COR-L47 (cell line): ENCODE measurements at places on chromosomes 13 and 19.

DNA sequence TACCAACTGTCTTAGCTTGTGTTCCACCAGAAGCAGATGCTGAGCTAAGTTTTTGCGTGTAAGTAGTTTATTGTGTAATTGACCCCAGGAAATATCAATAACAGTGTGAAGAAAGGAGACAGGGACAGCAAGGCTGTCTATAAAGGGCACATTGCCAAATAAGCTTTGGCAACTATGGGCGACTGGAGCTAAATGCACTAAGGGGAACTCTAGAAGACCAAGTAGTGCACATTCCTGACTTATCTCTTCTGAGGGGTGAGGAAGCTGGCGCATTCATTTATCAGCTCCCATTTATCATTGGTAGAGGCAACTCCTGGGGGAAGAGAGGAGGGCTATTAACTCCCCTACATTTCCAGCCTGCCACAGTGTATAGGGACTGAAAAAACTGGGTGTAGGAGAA, 135.0 kb downstream of the DLEU7 start:
- DNase-seq = peak; percentile 1

DNA sequence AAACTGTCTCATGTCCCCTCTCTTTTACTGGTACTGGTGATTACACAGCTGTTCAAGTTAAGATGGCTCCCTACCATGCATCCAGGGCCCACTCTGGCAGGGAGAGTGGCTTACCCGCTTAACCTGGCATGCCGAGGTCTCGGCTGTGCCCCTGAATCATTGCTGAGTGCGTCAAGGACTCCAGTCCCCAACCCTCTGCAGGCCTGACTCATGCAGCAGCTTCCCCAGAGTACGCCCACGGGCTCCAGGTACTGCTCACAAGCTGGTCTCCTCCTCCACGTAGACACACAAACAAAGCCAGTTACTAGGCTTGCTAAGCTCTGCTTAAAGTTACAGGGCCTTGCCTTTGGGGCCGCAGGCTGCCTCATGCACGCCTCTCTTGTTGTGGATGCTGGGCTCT, 447.4 kb downstream of the COG6 start:
- no peak for DNase-seq

GRCh38 chr19:29622166-29623070, 16.3 kb downstream of the POP4 start:
- no peak for DNase-seq

DNA sequence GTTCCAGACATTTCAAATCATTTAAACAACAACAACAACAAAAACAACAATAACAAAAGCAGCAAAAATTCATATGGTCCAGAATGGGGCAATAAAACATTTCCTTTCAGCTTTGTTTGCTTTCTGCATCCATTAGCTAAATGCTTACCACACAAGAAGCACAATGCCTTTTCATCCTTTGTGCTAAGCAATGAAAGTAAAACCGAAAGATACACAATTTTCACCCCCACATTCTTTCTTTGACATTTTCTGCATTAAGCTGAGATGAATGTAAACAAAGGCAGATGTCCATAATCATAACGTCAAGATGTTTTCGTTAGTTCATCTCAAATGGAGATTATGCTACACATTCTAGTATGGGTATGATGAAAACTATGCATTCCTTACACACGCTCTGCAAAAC, 568.5 kb downstream of the SLITRK6 start:
- peak; percentile 22 for DNase-seq

DNA sequence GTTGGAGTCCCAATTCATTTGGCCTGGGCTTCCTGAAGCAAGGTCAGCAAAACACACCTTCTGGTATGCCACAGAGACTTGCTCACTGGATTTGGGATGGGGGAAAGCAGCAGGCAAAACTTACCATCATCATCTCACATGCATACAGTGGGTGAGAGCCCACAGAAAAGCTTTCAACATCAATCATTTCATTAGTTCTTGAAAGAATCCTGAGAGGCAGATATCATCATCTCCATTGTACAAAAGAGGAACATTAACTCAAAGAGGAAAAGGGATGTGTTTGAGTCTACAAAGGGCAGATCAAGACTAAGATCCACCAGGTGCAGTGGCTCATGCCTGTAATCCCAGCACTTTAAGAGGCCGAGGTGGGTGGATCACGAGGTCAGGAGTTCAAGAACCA, 6.4 kb downstream of the WDR87 start:
- DNase-seq = no peak

DNA sequence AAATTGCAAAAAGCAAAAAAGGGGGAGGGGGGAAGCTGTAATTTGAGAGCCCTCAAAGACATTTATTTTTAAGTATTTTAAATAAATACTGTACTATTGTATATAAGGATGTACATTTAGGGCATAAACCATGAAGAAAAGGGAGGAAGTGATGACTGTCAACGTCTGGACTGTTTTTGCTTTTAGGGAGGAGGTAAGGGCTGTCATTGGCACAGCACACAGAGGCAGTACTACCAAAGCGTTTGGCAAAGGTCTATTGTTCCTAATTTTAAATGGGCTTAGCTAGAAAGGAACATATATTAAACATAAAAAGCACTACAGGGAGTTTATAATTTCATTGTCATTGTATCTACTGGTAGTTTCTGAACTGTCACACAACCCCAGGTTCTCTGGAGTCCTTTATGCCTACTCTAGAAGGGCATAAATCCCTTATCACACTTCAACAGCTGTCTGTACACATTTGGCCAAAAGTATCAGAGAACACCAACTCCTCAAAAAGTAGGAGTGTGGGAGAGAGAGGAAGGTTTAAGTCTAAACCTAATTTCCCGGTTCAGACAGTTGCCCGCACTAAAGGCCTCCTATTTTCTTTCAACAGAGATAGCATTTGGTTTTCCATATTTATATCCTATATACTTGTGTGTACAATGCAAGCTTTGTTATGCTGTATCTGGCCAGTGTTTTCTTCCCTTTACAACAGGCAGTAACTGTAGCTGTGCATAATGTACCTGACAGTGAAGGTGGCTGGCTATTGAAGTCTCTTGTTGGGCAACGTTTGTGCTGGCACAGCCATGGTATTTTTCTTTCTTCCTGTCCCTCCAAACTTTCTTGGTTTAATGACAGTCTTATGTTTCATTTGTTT, 406.2 kb downstream of the KLF5 start:
- DNase-seq = no peak

GRCh38 chr13:28401303-28402056, 93.4 kb downstream of the FLT1 start:
- DNase-seq = no peak

GRCh38 chr19:49761625-49762311, 1.3 kb downstream of the TSKS start:
- DNase-seq = no peak

GRCh38 chr19:43467730-43468129, 2.3 kb upstream of the LYPD3 start:
- no peak for DNase-seq

DNA sequence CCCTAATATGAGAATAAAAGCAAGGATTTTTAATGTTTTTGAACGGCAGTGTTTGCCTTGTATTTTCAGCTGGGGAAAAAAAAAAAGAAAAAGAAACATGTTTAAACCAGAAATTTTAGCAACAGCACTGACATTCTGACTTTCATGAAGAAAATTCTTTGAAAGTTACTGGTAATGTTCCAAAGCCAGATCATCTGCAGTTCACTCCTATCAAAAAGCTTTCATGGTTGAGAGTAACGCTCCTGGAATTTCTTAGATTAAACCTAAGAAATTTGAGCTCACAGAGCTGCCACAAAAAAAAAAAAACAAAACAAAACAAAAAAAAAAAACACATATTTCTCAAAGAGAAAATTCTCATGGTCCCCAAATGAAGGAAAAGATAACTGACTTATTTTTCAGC, 1106.7 kb downstream of the EFNB2 start:
- no peak for DNase-seq

GRCh38 chr13:80504453-80504852, 163.5 kb upstream of the SPRY2 start:
- DNase-seq = no peak

- DNase-seq = no peak
Measured at GRCh38 chr19:49200238-49200862, 42.8 kb downstream of the TRPM4 start.

GRCh38 chr13:108225440-108225839, 7.2 kb downstream of the ABHD13 start:
- no peak for DNase-seq

- no peak for DNase-seq
Measured at GRCh38 chr13:73740666-73741065, 393.5 kb downstream of the KLF12 start.

- no peak for DNase-seq
Measured at GRCh38 chr19:1690699-1691307, 38.4 kb upstream of the TCF3 start.

- no peak for DNase-seq
Measured at GRCh38 chr13:74114202-74114601, 20.0 kb downstream of the KLF12 start.

DNA sequence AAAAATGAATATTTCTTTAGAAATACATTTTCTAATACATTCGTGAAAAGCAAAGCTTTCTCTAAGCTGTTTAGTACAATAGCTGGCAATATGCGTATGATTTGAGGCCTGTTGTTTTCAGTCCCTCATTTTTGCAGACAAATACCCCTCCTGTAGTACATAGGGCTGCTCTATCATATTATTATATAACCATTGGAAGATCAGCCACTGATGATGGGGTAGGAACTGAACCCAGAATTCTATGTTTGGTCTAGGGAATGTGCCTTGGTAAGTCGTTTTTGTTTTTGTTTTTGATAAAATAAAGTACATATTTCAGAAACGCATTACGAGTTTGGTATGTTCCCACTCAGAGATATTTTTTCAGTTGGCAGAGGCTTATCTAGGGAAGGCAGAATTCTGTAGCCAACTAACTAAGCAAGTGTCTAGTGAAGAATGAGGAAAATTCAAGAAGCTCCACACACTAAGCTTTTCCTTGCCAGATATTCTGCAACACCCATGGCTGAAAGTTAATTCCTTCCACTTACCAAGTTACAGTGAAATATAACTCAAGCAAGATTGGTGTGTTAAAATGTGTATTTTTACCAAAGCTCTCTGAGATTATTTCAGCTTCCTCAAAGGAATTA, 656.9 kb upstream of the MIR17HG start:
- no peak for DNase-seq

DNA sequence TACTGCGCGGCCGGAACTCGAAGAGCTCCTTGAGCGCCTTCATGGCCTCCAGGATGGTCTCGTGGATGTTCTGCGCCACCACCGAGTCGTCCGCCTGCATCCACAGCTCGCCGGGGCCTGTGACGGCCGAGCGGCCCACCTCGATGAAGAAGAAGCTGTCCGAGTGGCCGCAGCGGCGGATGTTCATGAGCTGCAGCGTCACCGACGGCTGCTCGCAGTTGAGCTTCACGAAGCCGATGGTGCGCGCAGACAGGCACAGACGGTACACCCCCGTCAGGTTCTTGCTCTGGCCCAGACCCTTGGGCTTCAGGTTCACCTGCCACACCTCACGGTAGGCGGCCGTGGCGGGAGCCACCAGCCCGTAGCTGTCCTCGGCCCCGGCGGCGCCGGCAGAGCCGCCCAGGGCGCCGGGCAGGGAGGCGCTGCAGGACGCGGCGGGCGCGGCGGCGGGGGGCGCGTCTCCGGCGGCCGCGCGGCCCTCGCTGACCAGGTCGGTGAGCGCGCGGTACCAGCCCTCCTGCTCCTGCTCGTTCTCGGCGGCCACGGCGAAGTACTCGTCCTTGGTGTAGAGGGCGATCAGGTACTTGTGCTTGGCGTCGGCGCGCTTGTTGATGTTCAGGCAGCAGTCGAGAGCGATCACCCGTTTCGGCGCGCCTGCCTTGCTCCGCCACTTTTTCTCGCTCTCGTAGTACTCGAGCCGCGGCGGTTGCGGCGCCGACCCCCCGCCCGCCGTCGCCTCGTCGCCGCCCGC, 1.1 kb downstream of the IRS2 start:
- peak; percentile 75 for DNase-seq

- no peak for DNase-seq
Measured at GRCh38 chr19:3605770-3606169, 905 bp downstream of the TBXA2R start.
